ELR (cell line): ENCODE measurements at places on chromosomes 1 and 21.
A peak's percentile ranks its signal among the peaks of the same experiment; 100 is the strongest.

DNA sequence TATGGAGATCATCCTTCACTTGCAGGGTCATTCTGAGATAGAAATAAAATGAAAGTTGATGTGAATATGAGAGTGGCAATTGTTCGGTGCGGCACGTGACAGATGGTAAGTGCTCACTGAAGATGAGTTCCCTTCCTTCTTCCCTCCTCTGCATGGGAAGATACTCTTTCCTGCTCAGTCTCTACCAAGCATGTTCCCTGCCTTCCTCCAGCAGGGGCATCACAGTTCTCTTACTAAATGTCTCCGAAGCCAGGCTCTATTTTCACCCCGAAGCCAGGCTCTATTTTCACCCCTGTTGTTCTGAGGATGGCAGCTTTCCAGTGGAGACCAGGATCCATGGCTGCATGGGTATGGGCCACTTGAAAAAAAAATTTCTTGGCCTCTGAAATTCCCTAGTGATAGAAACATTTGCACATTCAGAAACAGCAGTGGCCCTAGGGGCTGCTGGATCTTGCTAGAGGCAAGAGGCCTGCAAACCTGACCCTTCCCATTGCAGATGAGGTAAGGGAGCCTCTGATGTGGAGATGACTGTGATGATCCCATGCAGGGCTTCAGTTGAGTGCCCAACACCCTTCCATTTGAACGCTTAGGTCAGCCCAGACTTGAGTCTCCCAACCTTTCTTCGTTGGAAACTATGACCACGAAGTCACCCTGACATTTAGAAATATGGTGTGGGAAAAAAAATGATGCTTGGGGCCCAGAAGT lies 123.7 kb upstream of the HMGB4 start:
- no peak for DNase-seq

- no peak for DNase-seq
Measured at GRCh38 chr1:3955196-3955772, 55.2 kb upstream of the C1orf174 start.

DNA sequence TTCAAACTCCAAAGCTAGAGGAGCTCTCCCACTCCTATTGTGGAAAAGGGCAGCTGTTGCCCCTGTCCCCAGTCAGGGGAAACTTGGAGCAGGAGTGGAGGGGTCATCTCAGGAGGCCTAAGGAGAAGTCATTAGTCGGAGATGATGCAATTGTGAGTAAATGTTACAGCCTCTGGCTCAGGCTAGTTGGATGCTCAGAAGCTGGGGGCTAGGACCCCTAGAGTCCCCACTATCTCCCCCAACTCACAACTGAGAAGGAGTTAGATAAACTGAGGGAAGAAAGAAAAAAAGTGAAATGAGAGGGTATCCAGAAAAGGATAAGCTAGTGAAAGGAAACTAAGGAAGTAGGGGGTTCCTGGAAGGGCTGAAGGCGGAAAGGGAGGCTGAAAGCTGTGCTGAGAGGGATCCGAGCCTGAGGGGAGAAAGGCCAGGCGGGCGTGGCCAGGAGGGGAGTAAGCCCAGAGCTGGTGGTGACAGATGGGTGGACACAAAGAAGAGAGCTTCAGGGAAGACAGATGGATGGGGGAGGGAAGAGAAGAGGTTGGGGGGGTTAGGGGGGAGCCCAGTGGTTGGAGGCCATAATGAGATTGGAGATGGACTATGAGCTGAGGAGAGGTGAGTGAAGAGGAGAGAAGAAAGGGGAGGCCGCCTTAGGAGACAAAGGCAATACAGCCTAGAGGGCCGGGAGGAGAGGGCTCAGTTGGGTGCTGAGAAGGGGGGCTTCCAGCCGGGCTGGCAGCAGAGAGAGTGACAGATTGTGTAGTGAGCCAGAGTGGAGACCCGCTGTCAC lies 4.5 kb upstream of the NHLH1 start:
- no peak for DNase-seq

- DNase-seq = no peak
Measured at GRCh38 chr1:196407358-196408051, 200.7 kb downstream of the KCNT2 start.

DNA sequence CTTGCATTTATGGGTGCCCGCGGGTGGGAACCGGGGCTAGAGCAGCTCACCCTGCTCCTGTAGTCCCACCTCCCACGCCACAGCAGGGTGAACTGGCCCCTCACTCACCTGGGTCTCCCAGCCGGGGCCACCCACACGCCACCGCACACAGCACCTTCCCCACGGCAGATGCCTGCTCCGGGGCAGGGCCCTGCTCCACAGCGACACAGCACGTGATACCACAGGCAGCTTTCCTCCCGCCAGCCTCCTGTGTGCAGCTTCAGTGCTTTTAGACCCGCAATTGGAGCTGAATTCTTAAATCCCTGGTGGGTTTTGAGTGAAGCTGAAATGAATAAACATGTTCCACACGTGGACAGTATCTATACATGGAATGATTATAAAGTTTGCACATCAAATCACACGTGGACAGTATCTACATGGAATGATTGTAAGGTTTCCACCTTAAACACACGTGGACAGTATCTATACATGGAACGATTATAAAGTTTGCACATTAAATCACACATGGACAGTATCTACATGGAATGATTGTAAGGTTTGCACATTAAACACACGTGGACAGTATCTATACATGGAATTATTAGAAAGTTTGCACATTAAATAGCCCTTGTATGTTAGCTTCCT lies 93.1 kb upstream of the COL6A1 start:
- no peak for DNase-seq

GRCh38 chr1:27300341-27301051 lies 21.5 kb upstream of the TMEM222 start:
- DNase-seq = peak; percentile 83

DNA sequence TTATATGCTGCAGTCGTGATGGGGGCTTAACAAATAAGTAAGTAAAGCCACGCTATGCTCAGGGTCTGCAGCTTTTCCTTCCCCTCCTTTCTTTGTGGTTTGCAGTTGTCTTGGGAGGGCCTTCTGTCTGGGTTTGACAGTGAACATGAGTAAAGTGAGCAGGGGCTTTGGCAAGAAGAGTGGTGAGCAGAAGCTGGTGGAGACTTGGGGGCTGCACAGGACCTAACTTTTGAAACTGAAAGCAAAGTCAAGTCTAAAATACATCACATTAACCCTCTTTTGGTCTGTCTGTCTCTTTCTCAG lies 368.6 kb upstream of the VAMP3 start:
- DNase-seq = no peak

GRCh38 chr1:243950166-243950565 lies 100.1 kb upstream of the AKT3 start:
- DNase-seq = peak; percentile 89

DNA sequence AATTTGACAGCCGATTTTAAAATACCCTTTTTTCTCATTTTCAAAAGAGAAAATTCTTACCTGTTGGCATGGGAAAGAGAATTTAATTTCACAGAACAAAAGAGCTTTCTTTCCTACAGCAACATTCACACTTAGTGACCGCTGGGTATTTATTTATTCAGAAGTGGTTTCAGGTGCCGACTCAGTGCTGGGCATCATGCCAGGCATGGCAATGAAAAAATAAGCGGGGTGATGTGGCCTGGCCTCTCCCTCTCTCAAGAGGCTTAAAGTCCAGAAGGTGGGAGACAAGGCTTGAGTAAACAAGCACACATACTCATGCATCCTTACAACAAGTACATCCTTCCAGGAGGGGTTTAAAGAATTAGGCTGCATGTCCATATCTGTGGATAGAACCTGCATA lies 4.1 kb upstream of the PCP4 start:
- no peak for DNase-seq

DNA sequence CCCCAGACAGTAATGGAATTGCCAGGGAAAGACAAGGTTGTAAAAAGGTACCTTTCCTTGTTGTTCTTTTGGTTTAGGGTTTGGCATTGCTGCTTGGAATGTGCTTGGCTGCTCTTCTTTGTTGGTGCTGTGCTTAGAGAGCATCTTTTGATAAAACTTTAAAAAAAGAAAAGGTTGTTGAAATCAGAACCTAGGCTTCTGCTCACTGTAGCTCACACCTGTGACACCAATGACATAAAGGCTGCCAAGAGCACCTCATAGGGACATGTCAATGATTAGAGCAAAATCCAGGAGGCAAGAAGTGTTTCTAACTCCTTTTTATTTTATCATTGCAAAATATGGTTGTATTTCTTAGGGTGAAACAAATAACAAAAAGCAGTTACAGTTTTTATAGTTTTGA lies 28.9 kb downstream of the CLEC20A start:
- no peak for DNase-seq

DNA sequence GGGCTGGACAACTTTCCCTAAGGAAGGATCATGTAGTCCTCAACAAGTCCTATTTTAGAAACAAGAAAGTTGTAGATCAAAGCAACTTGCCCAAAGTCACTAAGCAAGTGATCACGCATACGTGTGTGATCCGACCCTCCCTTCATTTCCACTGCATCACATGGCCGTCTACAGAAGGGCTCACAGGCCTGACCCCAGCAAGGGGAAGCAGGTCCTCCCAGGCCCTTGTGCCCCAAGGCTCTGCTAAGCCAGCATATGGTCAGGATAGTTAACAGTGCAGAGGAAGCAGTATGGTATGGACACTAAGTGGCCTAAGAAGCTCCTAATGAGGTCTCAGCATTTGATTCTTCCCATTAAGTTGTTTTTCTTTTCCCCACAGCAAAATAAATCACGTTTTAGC lies 24.8 kb downstream of the TFAP2E start:
- DNase-seq = no peak

GRCh38 chr1:171738911-171739310 lies 3.0 kb downstream of the VAMP4 start:
- peak; percentile 71 for DNase-seq

- peak; percentile 87 for DNase-seq
Measured at GRCh38 chr1:150234566-150235293, 1.2 kb downstream of the ANP32E start.

GRCh38 chr1:36148821-36149236 lies 457 bp downstream of the TRAPPC3 start:
- DNase-seq = no peak

DNA sequence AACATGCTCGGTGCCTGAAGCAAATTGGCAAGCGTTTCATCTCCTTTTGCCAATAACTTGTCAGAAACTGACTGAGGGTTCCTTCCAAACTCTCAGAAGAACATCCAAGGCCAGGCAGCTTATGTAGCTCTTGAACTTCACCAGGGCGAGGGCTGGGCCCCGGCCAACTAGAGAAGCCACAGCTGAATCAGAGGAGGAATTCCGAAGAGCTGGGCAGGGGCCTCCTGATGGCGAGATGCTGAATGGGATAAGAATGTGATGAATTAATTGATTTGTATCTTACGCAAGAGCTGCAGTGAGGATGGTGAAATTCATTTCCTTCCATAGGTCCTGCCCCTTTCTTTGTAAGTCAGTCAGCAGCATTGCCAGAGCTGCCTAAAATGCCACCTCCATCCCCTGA lies 345.8 kb downstream of the KIF26B start:
- DNase-seq = peak; percentile 41

DNA sequence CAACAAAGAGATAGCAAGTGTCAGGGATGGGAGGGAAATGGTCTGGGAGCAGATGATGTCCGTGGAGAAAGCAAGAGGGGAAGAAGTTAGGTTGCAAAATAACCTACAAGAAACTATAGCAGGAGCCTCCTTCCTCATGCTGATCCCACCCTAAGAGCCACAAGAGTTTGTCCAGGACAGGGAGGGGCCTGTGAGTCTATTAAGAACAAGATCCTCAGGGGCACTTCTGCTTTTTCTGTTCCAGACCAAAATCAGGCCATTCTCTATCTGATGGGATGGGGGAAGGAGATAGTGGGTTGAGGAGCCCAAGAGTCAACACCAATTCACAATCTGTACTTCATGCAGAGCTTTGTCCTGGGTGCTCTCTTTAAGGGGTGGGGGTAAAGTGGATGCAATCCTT lies 7.7 kb upstream of the ATP1A4 start:
- no peak for DNase-seq

GRCh38 chr1:15295696-15296095 lies 48.7 kb downstream of the FHAD1 start:
- DNase-seq = peak; percentile 32

DNA sequence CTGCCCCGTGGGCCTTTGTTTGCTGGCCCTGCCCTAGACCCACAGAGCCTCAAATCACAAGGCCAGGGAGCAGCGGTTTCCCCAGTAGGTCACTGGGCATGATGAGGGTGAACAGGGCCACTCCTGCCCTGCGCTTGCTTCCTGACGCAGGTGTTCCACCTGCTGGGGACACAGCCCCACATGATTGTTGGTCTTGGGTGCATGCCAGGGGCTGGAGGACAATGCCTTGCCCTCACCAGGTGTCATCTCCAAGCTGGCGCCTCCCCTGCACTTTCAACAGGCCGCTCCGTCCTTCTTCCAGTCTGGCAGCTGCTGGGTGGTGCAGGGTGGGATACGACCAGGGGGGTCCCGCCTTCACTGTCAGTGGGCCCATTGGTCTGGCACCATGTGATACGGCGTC lies 24.3 kb downstream of the IL10RB start:
- no peak for DNase-seq

GRCh38 chr1:102796429-102796828 lies 311.9 kb downstream of the COL11A1 start:
- no peak for DNase-seq

GRCh38 chr1:102182603-102183260 lies 186.0 kb upstream of the OLFM3 start:
- DNase-seq = no peak

DNA sequence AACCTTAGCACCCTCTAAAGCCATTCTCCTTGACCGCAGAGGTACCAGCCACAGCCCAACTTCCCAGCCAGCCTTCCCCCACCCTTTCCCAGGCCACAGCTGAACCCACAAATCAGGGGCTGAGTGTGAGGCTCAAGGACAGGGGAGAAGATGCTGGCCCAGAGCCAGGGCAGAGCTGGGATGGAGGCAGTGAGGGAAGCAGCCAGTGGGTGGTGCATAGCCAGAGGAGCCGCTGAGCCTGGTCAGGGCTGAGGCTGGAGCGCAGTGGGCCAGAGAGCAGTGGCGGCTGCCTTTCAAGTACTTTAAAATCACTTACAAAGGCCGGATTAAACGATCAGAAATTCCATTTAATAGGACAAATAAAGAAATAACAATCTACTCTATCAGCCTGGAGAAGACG lies 36.3 kb downstream of the DMAP1 start:
- DNase-seq = no peak

DNA sequence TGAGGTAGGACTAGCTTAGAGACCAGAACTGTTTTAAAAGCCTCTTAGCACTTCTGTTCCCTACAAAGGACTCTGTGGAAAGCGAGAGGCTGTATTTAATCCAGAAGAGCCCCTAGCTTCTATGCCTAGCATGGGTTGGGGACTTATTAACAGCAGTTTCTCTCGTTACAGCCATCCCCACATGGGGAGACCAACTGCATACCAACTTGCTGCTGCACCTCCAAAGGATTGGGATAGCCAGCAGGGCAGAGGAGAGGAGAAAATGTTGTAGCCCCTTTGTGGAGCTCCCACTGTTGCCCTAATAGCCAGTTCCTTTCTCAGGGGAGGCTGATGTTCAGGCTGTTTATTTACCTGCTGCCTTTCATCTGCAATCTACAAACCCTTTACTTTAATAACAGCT lies 11.0 kb upstream of the CELSR2 start:
- DNase-seq = no peak

DNA sequence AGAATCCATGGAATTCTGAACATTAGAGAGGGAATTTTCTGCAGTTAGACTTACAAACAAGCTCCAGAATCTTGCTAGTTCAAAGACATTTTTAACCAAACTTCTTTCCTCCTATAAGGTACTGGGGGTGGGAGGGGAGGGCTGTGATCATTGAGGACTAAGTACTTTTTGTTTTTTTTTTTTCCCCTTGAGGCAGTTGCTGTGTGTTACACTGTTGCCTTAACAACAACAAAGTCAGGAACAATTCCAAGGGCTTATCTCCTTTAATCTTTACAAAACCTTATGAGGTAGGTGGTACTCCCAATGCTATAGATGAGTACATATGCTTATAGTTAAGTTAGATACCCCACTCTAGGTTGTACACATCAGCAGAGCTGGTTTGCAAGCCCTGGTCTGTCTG lies 62.9 kb downstream of the PPP1R12B start:
- DNase-seq = no peak
